Stimulated activated CD4-positive, alpha-beta T cell treated with anti-CD3 and anti-CD28 coated beads, TNF-alpha, amount 100 ng/mL, for 48 hours (primary cell): ENCODE measurements at places on chromosomes 7 and 10.

GRCh38 chr7:44318332-44318731 lies 7.1 kb downstream of the CAMK2B start:
- no peak for DNase-seq

DNA sequence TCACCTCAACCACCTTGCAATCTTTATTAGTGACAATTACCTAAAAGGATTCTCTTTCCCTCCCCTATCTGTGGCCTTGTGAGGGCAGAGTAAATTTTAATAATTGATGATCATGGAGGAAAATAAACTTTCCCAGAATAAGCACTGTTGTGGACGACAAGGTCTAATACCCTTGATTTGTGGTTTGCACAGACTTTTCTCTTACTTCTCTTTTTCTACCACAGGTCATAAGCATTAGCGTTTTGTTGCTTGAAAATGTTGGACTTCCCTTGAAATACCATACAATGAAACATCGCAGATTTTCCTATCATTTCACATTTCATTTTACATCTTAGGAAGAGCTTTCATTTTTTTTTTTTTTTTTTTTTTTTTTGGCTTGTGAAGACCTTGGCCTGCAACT lies 188.1 kb upstream of the TMEM72 start:
- no peak for DNase-seq

DNA sequence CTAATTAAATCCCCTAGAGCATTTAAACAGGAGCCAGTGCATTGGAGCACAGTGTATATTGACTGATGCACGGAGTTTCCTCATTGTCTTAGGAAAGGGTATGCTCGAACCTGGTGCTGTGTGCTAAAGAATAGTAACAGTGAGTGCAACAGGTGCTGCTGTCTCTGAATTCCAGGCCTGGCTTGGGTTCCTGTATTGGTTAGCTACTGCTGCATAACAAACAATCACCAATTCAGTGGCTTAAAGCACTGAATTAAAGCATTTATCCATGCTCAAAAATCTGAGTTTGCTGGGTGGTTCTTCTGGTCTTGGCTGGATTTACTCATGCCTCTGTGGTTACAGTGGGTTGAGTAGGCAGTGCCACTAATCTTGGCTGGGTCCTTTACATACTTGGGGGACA lies 1.8 kb upstream of the PNLIPRP1 start:
- no peak for DNase-seq

DNA sequence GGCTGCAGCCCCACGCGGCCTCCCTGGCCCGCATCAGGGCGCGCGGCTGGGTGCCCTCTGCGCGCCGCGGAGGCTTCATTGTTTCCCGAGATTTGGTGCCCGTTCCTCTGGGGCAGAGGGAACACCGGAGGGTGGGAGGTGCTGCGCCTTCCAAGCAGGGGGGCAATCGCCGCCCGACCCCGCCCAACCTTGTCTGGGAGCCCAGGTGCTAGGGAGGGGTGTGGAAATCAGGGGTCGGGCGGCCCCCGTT lies 1.0 kb upstream of the NRP1 start:
- DNase-seq, result no peak
